Endothelial cell of umbilical vein (primary cell): ENCODE measurements at places on chromosomes 13 and 19.

- no peak for DNase-seq
Measured at GRCh38 chr19:30785458-30786137, 413.4 kb downstream of the ZNF536 start.

DNA sequence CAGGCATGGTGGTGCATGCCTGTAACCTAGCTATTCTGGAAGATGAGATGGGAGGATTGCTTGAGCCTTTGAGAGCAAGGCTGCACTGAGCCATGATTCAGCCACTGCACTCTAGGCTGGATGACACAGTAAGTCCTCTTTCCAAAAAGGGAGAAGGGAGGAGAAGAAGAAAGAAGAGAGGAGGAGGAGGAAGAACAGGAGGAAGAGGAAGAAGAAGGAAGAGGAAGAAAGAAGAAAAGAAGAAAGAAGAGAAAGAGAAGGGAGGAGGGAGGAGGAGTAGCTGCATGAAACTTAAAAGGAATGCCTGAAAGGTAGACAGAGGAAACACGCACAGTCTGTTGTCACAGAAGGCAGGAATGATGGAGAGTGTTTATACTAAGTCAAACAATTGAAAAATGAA is 3.6 kb upstream of the DPY19L3 start:
- DNase-seq = no peak

GRCh38 chr19:13077240-13077639 is 25.4 kb downstream of the LYL1 start:
- no peak for DNase-seq

DNA sequence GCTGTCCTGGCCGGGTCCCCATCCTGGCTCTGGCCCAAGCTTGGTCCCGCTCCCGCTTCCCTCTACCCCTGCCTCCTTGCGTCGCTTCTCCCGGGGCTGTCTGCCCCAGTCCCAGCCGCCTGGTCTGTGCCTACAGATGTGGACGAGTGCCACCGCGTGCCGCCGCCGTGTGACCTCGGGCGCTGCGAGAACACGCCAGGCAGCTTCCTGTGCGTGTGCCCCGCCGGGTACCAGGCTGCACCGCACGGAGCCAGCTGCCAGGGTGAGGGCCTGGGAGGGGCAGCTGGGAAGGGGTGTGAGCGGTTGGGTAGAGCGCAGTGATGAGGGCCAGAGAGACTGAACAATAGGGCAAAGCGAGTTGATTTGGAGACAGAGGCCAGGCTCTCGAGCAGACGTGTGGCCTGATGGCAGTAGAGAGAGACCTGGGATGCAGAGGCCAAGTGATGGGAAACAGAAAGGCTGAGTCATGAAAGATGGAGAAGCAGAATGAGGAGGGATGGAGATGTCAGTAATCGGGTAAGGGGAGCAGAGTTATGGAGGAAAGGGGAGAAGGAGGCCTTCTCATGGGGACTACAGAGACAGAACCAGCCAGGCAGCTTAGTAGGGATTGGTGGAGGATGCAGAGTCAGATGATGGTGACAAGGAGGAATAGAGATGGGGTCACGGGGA is 9.4 kb downstream of the LTBP4 start:
- DNase-seq = no peak

DNA sequence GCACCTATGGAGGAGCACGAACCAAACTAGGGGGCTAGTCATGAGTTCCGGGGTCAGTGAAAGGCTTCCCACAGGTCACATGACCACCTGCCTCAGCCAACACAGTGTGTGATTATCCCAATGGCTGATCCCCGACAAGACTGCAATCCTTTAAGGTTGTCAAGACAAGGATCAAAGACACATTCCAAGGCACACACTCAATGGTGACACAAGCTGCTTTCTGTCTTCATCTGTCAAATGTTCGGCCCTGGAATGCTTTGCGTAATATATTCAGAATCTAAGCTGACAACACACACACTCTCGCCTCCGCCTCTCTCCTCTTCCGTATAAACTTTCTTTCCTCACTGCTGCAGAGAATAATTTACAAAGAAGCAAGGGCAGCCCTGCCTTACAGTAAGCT is 11.7 kb downstream of the RANBP3 start:
- DNase-seq = no peak

DNA sequence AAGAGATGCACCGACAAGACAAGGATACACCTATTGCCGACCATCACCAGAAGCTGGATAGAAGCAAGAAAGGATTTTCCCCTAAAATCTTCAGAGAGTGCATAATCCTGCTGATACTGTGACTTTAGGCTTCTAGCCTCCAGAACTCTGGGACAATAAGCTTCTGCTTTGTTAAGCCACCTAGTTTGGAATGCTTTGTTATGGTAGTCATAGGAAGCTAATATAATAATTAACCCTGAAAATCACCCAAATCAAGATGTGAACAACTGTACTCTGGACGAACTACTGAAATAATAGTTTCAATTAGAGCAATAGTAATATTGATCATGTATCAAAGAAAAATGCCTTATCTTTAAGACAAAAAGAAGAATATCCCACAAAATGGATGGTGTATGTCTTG is 524.6 kb downstream of the EFNB2 start:
- DNase-seq = no peak

DNA sequence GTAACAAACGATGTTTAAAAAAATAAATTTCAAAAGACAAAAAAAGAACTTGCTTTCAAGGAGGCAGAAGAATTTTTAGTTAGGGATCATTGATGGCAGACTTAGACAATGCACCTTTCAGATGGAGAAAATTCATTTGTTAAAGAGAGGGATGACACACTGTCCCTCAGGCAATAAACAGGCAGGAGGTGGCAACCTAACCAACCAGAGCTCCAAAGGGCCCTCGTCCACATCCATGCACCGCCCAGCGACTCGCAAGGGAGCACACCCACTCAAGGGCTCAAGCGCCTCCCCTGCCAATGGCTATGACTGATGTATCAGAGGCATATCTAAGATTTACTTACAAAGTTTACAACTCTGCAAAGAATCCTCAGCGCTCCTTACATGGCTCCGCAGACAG is 81.9 kb downstream of the TUBGCP3 start:
- no peak for DNase-seq

GRCh38 chr13:112871742-112872141 is 97.3 kb upstream of the MCF2L start:
- DNase-seq = no peak

DNA sequence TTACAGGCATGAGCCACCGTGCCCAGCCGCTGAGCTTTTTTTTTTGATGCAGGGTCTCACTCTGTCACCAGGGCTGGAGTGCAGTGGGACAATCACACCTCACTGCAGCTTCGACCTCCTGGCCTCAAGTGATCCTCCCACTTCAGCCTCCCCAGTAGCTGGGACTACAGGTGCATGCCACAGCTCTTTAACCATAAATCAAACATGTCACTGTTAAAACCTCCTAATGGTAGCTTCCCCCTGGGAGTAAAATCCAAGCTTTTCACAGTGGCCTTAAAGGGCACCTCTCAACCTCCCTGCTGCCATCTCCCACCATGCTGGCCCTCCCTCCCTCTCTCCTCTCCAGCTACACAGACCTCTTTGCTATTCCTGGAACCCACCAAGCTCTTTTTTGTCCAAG is 2.0 kb upstream of the GNG14 start:
- no peak for DNase-seq

- DNase-seq = no peak
Measured at GRCh38 chr13:103009051-103009840, 57.0 kb downstream of the SLC10A2 start.

DNA sequence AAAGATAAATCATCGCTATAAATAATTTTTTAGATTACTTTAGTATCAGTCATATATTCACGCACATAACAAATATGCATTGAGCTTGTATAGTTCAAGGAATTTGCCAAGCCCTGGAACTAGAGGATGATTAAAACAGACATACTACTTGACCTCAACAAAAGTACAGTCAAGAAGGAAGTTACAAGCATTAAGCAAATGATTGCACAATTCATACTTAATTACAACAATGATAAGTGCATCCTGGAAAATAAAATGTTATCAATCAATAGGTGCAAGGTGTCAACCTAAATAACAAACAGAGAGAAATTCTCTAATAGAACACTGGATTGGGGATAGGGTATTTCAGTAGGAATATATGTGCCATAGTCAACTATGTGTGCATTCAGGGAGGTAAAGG is 491.2 kb downstream of the GPC5 start:
- no peak for DNase-seq

GRCh38 chr13:48593536-48593935 is 60.2 kb upstream of the CYSLTR2 start:
- DNase-seq = no peak

DNA sequence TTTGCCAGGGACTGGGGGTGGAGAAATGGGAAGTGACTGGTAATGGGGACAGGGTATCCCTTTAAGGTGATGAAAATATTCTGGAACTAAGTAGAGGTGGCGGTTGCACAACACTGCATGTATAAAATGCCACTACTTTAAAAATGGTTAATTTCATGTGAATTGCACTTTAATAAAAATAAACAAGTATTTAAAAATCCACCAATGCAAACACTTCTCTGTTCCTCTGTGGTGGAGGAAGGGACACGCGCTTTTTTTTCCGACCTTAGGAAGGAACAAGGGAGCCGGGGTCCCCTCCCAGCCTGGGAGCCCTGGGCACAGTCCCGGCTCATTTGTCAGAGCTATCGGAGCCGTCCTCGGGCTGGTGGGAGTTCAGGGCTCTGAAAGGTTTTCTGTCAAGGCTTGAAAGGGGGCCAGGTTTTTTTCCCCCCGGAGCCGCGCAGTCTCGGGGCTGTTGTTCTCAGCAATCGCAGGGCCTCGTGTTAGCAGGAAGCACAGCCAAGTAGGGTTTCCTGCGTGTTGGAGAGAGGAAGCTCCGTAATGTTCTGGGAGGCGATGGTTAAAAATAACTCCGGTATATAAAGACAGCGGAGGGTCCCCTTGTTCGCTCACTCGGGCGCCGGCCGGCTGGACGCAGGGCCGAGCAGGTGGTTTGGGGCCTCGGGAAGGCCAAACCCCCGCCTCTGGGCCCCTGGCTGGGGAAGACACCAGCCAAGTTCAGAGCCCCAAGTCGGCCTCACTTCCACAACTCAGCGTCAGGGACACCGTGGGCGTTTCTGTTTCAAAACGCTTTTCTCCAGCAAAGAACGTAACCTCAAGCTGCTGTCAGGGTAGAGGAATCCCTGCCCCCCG is 41.2 kb upstream of the KLF2 start:
- peak; percentile 97 for DNase-seq

DNA sequence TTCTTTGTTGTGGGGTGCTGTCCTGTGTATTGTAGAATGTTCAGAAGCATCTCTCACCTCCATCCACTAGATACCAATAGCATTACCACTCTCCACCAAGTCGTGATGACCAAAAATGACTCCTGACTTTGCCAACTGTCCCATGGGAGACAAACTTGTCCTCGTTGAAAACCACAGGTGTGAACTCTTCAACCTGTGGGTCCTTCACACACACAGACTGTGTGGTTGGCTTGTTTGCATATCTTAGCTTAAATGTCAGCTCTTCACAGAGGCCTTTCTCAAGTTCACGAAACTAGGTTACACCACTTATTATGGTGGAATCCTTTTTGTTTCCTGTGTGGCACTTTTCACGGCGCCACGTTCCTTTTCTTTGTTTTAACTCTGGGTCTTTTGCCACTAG is 6.8 kb downstream of the GPC5 start:
- no peak for DNase-seq

- no peak for DNase-seq
Measured at GRCh38 chr19:16261584-16262368, 62.9 kb upstream of the KLF2 start.

- DNase-seq = no peak
Measured at GRCh38 chr13:35906636-35907035, 224.5 kb downstream of the DCLK1 start.

GRCh38 chr19:44908074-44908835 is 2.7 kb downstream of the APOE start:
- no peak for DNase-seq

DNA sequence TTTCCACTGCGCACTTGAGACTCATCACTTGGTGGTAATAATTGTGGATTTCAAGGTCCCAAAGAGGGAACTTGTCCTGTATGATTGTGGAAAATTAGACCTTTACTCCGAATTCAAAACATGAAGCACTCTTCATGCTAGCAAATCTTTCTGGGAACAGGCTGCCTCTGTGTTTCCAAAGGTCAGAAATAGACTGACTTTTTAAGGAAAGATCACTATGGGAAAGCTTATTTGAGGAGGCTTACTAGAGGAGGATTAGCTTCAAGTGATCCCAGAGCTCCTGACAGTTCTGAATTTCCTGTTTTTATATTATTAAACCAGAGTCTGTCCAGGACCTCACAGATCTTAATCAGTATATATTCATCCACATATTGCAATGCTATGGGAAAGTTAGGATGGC is 5.5 kb downstream of the WDFY2 start:
- DNase-seq = peak; percentile 4

- no peak for DNase-seq
Measured at GRCh38 chr19:10521461-10522171, 4.4 kb upstream of the S1PR5 start.

GRCh38 chr13:76035711-76036110 is 399.6 kb downstream of the LMO7 start:
- DNase-seq = peak; percentile 4

DNA sequence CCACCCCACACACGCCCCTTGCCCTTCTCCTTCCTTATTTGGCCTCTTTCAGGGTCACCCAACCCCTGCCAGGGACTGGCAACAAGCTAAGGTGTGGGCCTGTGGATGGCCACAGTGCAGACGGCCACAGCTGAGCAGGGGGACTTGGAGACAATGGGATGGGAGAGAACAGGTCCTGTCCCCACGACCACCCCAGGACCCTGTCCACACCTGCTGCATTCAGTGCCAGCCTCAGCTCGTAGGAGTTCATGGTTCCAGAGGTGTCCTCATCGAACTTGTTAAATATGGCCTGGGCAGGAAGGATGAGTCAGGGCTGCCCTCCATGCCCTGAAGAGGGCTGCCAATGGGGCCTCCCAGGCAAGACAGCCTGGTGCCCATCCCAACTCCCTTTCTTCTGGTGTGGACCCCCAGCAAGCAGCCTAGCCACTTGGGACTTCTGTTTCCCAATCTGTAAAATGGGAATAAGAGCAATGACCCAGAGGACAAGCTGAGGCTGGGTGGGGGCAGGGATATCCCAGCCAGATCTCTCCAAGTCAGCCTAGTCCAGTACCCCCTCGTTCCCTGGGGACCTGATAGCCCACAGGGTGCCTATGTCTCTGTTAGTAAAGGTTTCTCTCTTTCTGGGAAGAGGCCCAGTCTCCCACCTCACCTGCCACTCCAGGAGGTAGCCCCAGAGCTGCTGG is 10.6 kb downstream of the CAPN12 start:
- DNase-seq = no peak

- no peak for DNase-seq
Measured at GRCh38 chr19:29129148-29129547, 83.8 kb downstream of the UQCRFS1 start.

DNA sequence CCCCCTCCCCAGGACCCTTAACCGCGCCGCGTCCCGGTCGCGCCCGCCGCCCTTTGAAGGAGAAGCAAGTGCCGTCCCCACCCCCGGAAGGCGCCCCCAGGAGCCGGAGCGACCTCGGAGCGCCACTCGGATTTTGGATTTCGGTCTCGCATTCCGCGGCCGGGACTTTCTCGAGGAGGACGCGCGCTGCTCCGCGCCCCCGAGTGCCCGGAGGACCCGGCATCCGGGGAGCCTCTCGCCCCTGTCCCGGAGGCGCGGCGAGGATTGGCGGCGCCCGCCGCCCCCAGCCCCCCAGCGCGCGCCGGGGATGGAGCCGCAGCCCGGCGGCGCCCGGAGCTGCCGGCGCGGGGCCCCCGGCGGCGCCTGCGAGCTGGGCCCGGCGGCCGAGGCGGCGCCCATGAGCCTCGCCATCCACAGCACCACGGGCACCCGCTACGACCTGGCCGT is 1.6 kb downstream of the MIDN start:
- DNase-seq = no peak
